ENCODE measurements at places on chromosomes 16 and 17. TPM values are rescaled to one million over a fixed set of nuclear protein-coding genes. Genes with fewer than 3 reads are reported as not detected.

- H3K4me1 ChIP-seq: peaks cover 7% of the 10 kb centered on the region
- H3K36me3 ChIP-seq: peaks cover 9% of the 10 kb centered on the region
- no peaks in the 10 kb centered on the region for H3K27me3 ChIP-seq
- no peak within 1 kb of the TSS for H3K27ac ChIP-seq
- DNase-seq: peak; percentile 31
- H3K4me3 ChIP-seq: peak within 1 kb of the TSS; percentile 57
Measured at GRCh38 chr17:35731239-35731916, at the start of gene RASL10B. TSS of gene RASL10B (plus strand) at chr17:35731639. CDS start at chr17:35735185, 3,546 bp downstream.

DNA sequence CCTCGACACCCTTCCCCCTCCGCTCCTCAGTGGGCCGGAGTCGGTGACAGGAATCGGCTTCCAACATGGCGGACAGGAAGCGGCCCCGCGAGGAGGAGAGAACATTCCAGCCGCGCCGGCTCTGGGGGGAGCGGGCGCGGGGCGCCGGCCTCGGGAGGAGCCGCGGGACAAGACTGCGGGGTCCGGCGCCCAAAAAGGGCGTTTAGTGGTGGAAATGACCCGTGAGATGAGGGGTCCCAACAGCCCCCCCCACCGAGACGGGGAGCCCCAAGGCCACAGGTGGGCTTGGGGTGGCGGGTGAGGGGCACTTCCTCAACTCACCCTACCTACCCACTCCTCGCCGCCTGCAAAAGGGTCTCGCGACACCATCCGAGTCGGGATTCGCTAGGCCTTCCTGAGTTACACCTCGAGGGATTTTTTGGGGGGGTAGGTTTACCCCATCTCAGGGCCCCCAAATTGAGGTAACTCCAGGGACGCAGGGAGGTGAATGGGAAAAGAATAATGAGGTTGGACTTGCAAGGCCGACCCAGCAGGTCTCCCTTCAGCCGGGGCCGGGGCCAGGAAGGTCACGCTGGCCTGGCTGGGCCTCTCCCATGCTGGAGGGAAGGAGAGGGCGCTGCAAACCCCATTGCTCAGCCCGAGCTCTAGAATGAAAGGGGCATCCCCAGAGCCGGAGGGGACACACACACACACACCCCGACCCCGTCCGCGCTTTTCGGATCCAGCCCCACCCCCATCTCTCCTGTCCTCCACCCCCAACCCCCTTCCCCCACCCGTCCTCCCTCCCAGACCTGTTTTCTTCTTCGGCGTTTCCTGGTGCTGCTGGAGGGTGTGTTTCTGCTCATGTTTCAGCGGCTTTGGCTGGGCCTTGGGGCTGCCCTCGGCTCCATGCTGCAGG is 707 bp downstream of the NUFIP2 start:
- no peaks in the 10 kb centered on the region for H3K27me3 ChIP-seq
- H3K4me1 ChIP-seq: peaks cover 46% of the 10 kb centered on the region
- H3K27ac ChIP-seq: peak overlapping the region; percentile 94

DNA sequence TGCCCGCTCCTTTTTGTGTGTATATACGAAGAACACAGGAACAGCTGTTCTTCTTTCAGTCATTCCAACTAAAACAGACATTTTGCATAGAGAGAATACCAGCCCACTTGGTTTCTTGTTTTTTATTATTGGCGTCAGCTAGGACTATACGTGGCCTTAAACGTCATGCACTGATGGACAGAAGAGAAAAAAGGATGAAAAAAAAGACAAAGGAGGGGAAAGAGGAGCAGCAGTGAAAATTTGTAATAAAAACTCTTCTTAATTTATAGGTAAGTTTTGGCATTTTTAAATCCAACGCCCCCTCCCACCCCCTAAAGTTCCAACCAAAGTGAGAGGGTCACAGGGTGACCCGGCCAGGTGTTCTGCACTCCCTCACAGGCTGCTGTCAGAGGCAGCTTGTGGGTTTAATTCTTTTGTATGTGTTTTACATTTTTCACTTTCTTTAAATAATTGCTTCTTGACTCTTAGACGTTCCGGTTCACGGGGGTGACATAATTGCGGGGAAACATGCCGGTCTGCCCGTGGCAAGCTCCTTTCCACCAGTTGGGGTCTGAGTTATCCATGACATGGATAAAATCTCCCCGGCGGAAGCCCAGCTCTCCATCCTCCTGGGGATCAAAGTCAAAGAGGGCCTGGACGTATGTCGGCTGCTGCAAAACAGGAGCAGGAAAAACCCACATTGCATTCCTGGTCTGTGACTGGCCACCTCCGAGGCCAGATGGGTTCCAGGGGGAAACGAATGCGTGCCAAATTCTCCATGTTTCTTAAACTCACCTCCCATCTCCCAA is 30.9 kb upstream of the SLC25A19 start:
- H3K36me3 ChIP-seq: peaks cover 41% of the 10 kb centered on the region
- peaks cover 4% of the 10 kb centered on the region for H3K4me1 ChIP-seq
- no peak for DNase-seq
- H3K4me3 ChIP-seq: no peak overlapping the region
- no peak overlapping the region for H3K27ac ChIP-seq
- no peaks in the 10 kb centered on the region for H3K27me3 ChIP-seq

DNA sequence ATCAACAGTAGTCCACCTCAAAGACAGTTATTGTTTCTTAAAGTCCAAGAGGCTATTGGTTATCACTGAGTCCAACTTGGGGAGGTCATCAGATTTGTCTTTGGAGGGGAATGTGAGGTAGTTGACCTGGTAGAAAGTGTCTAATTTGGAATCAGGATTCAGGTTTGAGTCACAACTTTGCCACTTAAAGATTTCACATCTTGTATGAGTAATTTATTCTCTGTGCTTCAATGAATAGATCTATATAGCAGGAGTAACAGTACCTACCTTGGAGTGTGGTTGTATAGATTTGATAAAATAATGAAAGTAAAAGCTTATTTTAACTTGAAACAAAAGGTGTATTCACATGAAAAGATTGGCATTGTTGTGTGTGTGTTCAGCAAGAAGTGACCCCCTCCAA is 119.3 kb upstream of the TBX2 start:
- no peak overlapping the region for H3K4me3 ChIP-seq
- no peaks in the 10 kb centered on the region for H3K4me1 ChIP-seq

GRCh38 chr16:17448640-17449638 is 21.8 kb downstream of the XYLT1 start:
- H3K4me1 ChIP-seq: peaks cover 46% of the 10 kb centered on the region
- H3K4me3 ChIP-seq: peak overlapping the region; percentile 34
- no peaks in the 10 kb centered on the region for H3K36me3 ChIP-seq
- peak overlapping the region; percentile 55 for H3K27ac ChIP-seq
- no peaks in the 10 kb centered on the region for H3K27me3 ChIP-seq

- no peak overlapping the region for H3K27ac ChIP-seq
- no peaks in the 10 kb centered on the region for H3K36me3 ChIP-seq
- DNase-seq: no peak
- no peaks in the 10 kb centered on the region for H3K27me3 ChIP-seq
Measured at GRCh38 chr17:50611634-50612033, 23.0 kb upstream of the ABCC3 start.

- no peak overlapping the region for H3K27ac ChIP-seq
- no peaks in the 10 kb centered on the region for H3K27me3 ChIP-seq
- no peaks in the 10 kb centered on the region for H3K4me1 ChIP-seq
- no peak for DNase-seq
- H3K36me3 ChIP-seq: no peaks in the 10 kb centered on the region
- H3K4me3 ChIP-seq: no peak overlapping the region
Measured at GRCh38 chr16:47732122-47732521, 271.0 kb downstream of the PHKB start.

- no peak overlapping the region for H3K4me3 ChIP-seq
- H3K27me3 ChIP-seq: no peaks in the 10 kb centered on the region
- H3K27ac ChIP-seq: no peak overlapping the region
Measured at GRCh38 chr17:70906808-70907207, 737.5 kb downstream of the KCNJ2 start.

DNA sequence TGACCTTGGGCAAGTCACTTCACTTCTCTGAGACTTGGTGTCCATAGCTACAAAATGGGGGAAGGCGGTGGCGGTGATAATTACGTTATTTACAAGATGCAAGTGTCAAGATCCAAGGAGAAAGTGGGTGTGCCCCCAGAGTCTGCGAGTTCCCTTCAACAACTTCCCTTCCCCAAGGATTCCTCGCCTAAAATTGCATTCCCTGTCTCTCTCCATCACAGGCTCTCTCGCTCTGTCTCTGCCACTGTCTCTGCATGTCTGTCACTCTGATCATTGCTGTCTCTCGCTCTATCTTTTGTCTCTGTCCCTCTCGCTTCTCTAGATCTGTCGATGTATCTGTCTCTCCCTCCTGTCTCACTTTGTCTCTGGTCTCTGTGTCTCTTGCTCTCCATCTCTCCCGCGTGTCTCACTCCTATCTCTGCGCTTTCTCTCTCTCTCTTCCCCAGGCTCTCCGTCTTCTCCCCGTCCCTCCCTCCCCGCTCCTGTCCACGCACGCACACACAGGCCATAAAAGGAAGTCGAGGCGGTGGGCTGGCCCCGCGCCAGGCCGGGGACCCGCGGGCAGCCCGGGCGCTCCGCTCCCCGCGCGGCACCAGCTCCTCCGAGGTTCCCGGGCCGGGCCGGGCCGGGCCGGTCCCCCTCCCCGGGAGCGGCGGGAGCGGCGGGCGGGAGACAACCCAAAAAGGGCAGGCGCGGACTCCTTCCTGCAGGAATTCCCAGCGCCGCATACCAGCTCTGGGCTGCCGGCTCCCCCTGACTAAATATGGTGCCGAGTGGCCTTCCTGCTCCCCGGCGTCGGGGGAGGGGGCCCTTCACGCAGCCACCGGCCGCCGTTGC is 1.1 kb upstream of the MYH11 start:
- no peak for DNase-seq
- H3K4me3 ChIP-seq: peak overlapping the region; percentile 35
- no peak overlapping the region for H3K27ac ChIP-seq
- H3K27me3 ChIP-seq: peaks cover 15% of the 10 kb centered on the region
- H3K36me3 ChIP-seq: no peaks in the 10 kb centered on the region

GRCh38 chr17:77363821-77364361 is 223.1 kb downstream of the SEC14L1 start:
- H3K27ac ChIP-seq: no peak overlapping the region
- no peaks in the 10 kb centered on the region for H3K36me3 ChIP-seq
- no peaks in the 10 kb centered on the region for H3K27me3 ChIP-seq
- H3K4me1 ChIP-seq: peaks cover 12% of the 10 kb centered on the region
- DNase-seq: no peak

GRCh38 chr17:38428643-38429371 is 543 bp downstream of the ARHGAP23 start:
- H3K4me3 ChIP-seq: no peak overlapping the region
- peaks cover 6% of the 10 kb centered on the region for H3K27me3 ChIP-seq
- no peak overlapping the region for H3K27ac ChIP-seq
- H3K4me1 ChIP-seq: peaks cover 7% of the 10 kb centered on the region
- DNase-seq: peak; percentile 29

Gene HAGH
- total RNA-seq: 36.1 TPM

Gene PSMC3IP
- 2.5 TPM for total RNA-seq

Gene SERPINF2
- 0.69 TPM for total RNA-seq

Gene TM4SF5
- total RNA-seq: not detected

Gene TCAP
- total RNA-seq: 3.4 TPM

Measured in CD4-positive, CD25-positive, alpha-beta regulatory T cell (primary cell).